ENCODE measurements at places on chromosomes 13 and 19.

GRCh38 chr13:92317066-92317465 lies 909.5 kb upstream of the GPC6 start:
- peak; percentile 47 for DNase-seq

DNA sequence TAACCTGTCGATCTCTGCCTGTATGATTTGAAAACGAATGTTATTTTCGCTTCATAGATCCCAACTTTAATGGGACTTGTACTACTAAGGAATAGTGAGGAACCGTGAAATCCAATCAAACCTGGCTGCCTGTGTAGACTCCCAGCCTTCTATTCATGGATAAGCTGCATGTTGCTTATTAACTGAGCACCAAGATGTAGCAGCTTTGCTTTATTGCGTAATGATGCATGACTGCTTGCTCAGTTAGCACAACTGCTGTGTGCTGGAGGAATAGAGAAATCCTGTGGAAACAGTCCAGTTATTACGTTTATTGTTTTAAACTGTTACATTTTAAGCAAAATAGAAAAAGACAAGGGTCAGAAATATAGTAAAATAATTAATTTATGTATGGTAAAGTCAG lies 108.2 kb downstream of the SHISA2 start:
- no peak for DNase-seq

DNA sequence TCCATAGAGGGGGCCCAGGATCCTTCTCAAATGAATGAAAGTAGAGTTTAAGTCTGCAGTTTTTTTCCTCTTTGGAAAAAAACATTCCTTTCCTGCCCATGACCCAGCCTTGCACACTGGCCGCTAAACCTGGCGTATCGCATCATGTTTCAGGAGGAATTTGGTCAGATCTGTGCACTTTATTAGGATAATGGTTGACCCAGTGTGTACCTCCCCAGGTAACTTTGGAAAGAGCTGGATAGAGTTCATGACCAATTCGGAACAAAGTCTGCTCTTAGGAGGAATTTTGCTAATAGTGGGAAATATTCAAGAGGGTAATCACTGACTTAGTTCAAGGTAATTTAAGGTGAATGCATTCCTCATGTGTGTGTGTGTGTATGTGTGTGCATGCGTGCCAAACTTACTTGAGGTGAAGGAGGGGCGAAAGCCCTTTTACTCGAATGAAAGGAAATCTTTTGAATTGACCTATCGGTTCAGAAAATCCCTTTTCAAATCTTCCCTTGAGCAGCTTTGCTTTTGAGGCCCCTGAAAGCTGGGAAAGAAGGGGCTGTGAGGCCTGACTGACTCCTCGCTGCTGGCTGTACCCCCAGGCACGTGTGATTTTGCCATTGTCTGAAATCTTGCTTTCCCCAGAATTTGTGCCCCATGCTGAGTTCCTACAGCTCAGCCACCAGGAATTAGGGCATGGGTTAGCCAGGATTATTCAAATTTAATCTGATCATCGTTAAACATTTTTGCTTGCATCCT lies 46.3 kb downstream of the SIPA1L3 start:
- DNase-seq, result peak; percentile 39

DNA sequence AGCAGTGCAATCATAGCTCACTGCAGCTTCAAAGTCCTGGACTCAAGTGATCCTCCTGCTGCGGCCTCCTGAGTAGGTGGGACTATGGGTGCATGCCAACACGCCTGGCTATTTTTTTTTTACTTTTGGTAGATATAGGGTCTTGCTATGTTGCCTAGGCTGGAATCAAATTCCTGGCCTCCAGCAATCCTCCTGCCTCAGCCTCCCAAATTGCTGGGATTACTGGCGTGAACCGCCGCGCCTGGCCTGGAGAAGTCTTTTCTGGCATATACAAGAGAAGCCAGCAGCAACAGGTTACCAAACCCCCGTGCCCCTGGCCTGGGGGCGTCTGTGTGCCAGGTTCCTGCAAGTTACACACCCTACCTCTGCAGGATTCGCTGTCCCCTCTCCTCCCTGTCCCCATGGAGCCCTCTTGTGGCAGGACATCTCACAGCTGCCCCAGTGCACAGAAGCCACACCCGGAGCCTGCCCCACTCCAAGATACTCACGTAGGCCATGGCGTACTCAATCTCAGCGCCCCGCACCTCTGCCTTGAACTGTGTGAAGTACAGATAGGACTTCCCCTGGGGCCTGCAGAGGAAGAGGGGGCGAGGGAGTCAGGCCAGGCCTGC lies 9.9 kb downstream of the MYDGF start:
- peak; percentile 76 for DNase-seq

- peak; percentile 61 for DNase-seq
Measured at GRCh38 chr13:50127726-50128291, 112.6 kb downstream of the KCNRG start.

DNA sequence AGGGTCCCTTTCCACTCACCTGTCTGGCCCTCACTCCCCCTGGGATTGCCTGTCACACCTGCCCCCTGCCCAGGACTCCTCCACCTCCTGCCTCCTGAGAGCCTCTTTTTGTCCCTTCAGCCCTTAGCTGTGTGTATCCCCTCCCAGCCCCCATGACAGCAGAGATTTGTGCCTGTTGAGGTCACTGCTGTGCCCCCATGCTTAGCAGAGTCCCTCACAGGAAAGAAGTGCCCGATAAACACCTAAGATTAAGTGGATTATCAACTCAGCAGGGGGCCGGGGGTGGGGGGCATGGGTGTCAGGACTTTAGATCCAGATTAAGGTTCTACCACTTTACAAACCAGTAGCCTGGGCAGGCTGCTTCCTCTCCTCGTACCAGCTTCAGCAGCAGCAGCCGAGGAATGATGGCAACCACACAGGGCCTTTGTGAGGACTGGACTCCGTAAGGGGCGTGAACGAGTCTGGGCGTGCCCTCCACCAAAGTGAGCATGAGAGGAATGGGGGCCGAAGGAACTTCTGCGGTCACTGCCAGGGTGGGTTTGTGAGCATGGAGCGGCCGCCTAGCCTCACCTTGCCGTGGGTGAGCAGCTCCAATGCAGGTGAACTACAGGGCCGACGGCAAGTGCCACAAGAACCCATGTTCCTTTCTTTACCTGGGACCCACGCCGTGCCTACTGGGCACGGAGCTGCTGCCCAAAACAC lies 36.1 kb downstream of the ZNF787 start:
- no peak for DNase-seq

Measured in ELF-1 (cell line).